ENCODE measurements at places on chromosomes 12 and 14.

- no peak for DNase-seq
These were observed 78.2 kb downstream of the NCOR2 start for GRCh38 chr12:124489220-124489619.

DNA sequence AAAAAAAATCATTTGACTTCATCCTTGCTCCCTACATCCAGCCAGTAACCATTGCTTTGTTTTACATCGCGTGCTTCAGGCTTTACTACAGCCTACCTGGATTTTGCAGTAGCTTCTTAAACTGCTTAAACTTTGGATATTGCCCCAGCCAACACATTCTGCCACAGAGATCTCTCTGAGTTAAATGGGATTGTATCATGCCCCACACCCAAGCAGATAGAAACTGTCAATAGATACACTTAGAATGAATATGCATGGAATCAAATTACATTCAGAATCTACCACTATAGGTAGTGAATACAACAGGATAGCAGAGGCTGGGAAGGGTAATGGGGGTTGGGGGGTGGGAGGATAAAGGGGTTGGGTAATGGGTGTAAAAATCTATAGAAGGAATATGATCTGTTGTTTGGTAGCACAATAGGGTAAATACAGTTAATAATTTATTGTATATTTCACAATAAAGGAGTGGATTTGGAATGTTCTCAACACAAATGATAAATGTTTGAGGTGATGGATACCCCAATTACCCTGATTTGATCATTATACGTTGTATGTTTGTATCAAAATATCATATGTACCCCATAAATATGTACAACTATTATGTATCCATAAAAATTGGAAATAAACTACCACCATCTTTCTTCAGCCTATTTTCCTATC is 2.7 kb upstream of the MYRFL start:
- no peak for DNase-seq

DNA sequence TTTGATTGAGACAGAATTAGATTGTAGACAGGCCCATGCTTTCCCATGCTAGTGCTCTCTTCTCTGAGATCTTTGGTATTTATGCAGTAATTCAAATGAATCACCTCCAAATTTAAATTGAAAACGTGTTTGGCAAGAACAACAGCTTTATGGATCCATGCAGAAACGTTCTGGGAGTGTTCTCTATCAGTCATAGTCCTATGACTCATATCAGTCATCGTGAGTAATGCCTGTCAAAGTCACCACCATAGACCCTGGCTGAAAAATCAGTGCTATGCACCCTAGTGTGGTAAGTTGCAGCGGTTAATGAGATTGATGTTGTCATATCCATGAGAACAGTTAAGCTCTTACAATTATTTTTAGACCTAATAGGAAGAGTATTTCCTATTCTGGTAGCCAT is 90.1 kb upstream of the FOXG1 start:
- no peak for DNase-seq

DNA sequence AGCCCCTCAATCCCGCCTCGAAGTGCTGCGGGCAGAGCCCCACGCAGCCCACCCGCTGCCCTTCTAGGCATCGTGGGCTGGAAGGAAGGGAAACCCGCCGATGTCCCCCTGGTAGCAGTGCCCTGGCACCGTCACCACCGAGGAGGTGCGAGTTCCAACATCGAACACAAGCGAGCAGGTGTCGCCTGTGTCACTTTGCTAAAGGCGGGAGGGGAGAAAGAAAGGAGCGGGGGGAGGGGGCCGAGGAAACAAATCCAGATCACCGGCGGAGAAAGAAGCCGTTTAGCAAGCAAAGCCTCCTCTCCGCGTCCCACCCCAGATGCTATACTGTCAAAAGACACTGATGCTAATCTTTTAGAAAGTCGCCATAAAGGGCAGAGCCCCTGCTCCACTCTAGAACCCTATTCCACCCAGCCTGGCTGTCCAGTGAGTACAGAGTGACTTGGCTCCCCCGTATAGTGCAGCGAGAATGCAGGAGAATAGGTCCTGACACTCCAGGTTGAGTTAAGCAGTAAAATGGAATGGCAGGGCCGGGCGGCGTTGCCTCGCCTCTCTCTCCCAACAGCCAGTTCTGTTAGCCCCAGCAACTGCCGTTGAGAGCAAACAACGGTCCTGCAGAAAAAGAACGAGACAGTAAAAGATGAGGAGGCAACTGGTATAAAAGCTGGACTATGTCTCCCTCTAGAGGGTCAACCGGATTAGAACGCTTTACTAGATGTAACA is 67.9 kb upstream of the USP15 start:
- DNase-seq = peak; percentile 64

GRCh38 chr12:106140223-106140986 is 1.7 kb upstream of the NUAK1 start:
- no peak for DNase-seq

DNA sequence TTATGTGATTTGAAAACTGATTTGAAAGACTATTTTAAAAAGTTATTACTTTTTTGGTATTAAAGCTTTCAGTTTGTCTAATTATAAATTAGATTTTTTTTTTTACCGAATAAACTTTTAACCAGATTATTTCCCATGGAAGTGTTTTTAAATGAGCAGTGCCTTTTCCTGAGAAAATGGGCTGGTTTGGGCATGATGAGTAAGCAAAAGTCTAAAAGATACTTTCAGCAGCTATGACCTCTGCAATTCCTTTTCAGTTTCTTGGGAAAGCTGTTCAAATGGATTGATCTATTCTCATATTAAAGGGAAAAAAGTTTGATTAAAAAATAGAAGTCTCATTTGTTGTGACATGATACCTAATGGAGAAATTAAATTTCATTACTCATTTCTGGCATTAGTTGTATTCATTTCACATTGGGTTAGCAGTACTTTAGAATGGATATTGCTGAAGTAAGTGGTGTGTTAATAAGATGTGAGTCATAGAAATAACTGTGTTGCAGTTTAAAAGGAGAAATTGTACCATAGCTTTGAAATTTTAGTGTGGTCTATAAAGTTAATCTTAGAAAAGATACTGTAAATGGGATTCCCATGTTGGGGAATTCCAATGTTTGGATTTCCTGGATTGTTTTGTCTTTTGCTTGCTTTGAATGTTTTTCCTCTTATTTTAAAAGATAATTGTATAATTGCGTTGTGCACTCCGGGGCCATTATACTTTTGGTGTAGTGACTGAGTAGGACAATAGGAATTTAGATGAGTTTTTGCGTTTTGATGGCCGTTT is 21.0 kb downstream of the KTN1 start:
- no peak for DNase-seq

DNA sequence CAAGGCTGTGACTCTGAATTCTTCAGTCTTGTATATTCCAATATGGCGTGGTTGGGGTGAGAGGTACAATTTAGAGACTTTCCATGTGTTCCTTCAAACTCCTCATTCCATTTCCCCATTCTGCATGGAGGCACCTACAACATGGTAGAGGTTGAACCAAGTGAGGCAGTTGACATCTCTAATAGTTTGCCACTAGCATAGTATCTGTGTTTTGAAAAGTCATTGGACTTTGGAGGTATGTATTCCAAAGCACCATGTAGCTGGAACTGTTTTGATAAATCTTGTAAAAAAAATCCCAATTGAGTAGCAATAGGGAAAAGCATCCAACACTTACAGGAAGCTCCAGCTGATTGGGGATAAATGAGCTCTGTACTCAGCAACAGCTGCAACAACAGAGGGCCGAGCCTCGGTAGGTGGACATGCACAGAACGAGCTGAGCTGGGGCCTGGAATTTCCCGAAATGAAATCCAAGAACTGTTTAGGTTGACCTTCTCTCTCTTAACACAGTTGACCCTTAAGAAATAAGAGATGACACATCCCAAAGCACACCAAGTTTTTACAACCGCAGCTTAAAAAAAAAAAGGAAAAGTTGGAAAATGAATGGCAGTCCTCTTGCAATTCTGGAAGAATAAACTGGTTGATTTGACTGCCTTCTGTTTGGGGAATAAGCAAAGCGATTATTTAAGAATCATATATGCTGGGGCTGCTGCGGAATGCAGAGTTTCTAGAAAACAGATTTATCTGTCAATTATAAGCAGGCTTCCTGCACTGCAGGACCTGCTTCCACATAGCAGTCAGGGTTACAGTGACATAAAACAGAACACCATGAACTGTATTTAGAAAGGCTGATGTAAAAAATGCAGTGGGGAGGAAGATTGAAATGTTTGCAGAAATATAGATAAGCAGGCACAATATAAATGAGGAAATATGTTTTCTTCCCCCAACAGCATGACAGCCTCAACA is 194.6 kb upstream of the KRR1 start:
- DNase-seq = no peak

DNA sequence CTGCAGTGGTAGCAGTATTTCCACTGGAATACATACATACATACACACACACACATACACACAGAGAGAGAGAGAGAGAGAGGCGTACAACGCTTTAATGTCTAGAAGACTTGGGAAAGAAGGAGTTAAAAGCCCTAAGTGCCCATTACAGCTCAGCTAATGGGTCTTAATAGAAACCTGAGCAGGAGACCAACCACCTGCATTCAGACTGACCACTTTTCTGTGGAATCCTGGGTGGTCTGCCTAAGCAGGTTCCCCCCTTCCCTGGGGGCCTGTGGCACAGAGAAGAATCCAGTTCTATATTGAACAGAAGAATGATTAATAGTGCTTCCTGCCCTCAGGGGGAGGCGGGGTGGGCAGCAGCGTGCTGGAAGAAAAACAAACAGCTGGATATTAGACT is 312.4 kb upstream of the PRKD1 start:
- DNase-seq = no peak

- DNase-seq = no peak
These were observed 148.6 kb downstream of the CALM1 start for GRCh38 chr14:90545382-90545781.

- DNase-seq = no peak
These were observed 100.7 kb downstream of the ZFC3H1 start for GRCh38 chr12:71562676-71563595.

GRCh38 chr12:49223590-49224369 is 34.9 kb upstream of the TUBA1A start:
- DNase-seq = no peak

DNA sequence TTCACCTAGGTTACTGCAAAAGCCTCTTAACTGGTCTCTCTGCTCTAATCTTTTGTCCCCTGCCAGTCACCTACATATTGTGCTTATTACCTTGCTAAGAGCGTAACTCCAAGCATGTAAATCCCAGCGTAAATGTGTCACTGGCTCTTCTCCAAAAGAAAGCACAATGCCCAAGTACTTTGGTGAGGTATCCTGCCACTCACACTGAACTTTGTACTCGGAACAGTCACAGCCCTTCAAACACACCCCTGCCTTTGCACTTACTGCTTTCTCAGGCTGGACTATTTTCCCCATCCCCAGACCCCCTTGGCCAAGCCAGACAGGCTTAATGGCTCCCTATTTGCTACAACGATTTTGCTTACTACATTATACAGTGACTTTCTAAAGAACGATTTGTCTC is 31.7 kb downstream of the GALNT4 start:
- DNase-seq = no peak

- peak; percentile 37 for DNase-seq
These were observed 362.6 kb downstream of the DAD1 start for GRCh38 chr14:22226381-22226780.
